Left hindlimb (tissue), 1 donor: ENCODE measurements at places on chromosomes 6 and 20.

DNA sequence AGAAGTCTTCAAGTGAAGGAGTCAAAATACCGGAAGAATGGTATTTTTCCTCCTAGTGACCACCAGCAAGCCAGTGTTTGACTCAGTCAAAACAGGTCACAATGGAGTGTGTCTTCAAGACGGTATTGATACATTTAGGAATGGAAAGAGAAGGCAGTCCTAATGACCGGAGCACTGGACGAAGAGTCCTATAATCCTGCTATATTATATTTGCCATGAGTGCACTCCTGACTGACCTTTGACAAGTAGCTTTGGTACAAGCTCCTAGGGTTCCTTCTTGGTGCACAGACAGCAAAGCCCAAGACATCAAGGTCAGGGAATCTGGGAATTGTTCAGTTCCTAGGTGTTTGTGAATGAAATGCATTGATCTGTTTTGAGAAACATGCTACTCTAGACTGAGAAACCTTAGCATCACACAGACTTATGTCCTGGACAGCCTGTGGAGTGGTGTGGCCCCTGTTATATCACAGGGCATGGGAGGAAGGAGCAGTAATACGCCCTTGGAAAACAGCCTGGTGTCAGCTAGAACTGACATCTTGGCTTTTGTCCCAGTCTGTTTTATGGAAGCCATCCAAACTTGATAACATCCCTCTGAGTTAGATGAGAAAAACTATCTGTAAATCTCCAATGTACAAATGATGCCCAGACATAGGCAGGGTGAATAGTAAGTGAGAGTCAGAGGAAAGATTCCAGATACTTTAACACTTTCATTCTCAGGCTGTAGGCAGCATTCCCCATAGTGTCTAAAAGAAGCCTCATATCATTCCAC is 18.5 kb downstream of the NOX3 start:
- no peak for DNase-seq

GRCh38 chr6:111122458-111123286 is 35.4 kb downstream of the SLC16A10 start:
- no peak for DNase-seq

DNA sequence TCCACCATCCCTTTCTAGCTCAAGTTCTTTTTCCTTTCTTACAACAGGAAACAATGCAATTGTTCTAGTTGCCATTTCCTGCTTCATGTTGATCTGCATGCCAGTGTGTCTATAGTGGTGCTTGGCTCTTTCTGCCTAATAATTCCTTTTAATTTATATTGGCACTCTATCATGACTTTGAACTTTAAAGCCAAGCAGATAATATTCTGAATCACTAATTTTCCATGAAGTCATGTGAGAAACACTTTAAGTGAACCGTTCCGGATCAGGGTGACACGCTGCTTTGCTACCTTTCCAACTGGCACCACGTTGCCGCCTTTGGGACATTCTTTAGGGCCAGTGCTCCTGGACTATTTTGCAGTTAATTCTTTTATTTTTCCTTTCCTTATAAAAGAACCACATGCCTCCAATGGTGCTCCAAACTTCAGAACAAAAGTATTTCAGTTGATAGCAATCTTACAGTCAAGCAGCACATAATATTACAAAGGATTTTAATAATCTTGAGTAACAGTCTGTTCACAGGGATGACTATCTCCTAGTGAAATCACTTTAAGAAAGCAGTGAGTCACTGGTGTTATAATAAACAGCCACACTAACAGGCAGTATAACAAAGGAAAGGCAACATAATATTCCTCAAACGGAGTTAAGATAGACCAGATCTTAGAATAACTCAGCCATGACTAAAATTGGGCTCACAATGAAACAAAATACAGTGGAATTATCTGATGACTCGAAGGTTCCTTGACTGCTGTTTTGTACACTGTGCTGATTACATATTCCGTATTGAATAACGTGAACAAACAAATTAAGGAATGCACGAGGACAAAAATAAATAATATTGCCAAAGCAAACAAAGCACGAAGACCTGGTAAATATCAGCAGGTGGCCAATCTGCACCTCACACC is 19.0 kb upstream of the BLOC1S5 start:
- no peak for DNase-seq

- DNase-seq: no peak
Measured at GRCh38 chr20:64100566-64100888, 6.8 kb downstream of the NPBWR2 start.

DNA sequence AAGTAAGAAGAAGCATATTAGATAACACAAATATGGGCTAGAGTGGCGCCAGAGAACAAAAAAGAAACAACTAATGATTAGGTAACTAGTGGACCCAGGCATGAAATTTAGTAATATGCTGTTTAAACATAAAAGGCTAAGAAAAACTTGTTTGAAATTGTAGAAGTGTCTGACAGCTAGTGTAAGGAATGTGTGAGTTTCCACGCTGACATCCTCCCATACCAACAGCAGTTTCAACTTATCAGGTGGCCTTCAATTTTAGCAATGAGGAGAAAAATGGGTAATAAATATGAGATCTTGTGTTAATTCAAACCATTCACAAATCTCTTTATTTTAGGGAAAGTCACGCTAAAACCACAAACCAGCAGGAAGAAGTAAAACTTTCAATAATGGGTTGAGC is 440.2 kb upstream of the FLRT3 start:
- DNase-seq: no peak

- no peak for DNase-seq
Measured at GRCh38 chr6:9581155-9581554, 833.7 kb downstream of the TFAP2A start.

DNA sequence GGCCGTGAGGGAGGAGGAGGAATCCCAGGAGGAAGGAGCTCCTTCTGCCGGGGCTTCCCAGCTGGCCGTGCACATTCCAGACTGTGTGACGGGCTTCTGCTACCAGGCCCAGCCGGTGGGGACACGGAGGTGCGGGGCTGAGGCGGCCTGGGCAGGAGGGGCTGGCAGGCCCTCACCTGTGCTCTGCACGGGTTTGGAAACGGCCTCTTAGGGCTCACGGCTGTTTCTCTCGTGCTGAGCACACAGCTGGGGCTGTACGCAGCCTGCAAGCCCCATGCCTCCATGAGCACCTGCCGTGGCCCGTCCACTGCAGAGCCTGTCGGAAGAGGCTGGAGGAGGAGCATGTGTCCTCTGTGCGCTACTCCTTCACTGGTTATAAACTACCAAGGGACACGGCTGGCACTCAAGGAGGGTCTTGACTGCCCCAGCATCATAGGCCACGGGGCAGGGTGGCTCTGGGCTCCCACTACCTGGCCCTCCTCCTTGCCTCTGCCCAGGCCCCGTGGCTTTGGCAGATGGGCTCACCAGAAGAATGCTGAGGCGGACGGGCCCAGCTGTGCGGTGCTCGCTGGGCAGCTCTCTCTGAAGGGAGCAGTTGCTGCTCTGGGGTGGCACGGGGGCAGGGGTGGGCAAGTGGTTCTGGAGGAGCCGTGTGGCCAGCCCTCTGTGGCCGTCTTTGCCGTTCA is 15.8 kb downstream of the NPEPL1 start:
- peak; percentile 38 for DNase-seq

GRCh38 chr6:10190042-10190441 is 224.8 kb downstream of the TFAP2A start:
- no peak for DNase-seq

DNA sequence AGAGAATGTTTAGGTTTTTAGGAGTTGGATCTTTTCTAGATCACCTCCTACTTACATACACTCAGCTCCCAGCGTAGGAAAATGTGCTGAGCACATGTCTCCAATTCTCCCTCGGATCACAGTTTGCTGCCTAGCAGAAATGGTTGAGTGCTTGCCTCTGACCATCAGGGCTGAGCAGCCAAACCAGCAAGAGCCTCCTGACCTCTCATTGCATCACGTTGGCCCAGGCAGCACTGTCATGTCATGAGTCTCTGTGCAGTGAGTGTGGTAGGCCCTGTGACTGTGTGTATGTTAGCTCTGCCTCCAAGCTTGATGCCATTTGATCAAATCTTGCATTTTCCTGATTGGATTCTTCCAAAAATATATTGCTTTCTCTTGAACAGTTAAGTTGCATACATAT is 112.0 kb downstream of the LRRC1 start:
- no peak for DNase-seq

GRCh38 chr6:166442131-166442685 is 59.5 kb upstream of the MPC1 start:
- DNase-seq: no peak

DNA sequence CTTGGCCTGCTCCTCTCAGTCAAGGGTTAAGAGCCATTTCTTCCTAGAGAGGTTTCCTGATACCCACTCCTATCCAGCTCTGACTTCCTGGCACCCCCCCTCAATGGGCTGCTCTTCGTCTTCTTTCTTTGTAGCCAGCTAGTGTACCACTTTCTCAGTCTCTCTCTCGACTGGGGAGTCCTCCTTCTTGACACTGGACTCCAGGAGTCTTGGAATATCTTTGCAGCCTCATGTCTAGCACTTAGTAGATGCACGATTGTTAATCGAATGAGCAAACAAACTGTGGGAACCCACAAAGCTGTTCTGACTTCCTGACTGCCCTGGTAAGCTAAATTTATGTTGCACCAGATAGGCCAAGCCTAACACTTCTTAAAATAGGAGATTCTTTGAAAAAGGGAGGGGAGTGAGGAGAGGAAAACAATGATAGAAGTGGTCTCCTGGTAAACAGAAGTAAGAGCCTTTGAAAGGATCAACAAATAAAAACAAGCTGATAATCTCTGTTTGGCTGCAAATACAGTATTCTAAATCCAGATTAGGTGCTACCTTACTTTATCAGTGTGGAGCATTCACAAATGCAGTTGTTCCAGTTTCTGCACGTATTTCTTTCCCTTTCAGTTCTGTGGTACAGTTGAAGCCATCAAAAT is 160.1 kb upstream of the CITED2 start:
- no peak for DNase-seq

GRCh38 chr6:22106961-22107360 is 189.9 kb downstream of the PRL start:
- DNase-seq: no peak

GRCh38 chr6:155317186-155317585 is 2.9 kb upstream of the TFB1M start:
- DNase-seq: no peak

- DNase-seq: peak; percentile 59
Measured at GRCh38 chr6:111725446-111726112, 119.9 kb upstream of the TRAF3IP2 start.

- no peak for DNase-seq
Measured at GRCh38 chr20:9989066-9989724, 45.6 kb upstream of the ANKEF1 start.

DNA sequence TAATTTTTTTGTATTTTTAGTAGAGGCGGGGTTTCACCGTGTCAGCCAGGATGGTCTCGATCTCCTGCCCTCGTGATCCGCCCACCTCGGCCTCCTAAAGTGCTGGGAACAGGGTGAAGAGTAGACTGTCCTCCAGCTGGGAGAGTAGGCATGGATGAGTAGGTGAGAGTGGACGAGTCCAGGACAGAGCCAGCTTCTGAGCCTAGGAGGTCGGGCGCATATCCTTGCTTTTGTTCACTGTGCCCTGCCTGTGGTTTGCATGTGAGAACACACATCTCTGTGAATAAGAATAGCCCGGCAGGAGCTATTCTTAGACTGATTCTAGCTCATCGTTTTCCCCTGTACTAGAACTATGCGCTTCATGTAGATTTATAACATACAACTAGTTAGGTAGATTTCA is 78.3 kb downstream of the RPP40 start:
- no peak for DNase-seq

- DNase-seq: no peak
Measured at GRCh38 chr20:62051546-62052255, 14.0 kb downstream of the TAF4 start.

GRCh38 chr6:141501616-141502015 is 631.1 kb upstream of the GJE1 start:
- DNase-seq: no peak

- DNase-seq: no peak
Measured at GRCh38 chr6:381742-382461, 9.7 kb upstream of the IRF4 start.

- no peak for DNase-seq
Measured at GRCh38 chr20:31945785-31946184, 6.1 kb downstream of the PDRG1 start.

DNA sequence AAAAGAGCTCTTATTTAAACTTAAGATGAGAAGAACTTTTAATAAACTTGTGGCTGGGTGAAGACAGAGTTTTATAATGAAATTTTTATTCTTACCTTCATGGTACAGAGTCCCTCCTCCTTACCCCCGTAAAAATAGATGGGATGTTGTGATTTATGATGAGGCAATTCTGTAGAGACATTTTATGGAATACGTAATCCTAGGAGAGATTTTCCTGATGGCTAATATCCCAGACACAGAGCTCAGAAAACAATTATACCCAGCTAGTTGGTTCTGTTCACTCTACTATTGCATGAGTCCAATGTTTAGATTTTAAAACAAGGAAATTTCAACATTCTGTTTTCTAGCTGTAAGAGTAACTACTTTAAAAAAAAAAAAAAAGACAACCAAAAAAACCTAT is 43.4 kb downstream of the MTHFD1L start:
- no peak for DNase-seq

GRCh38 chr20:18287546-18287914 is 797 bp upstream of the ZNF133 start:
- no peak for DNase-seq

GRCh38 chr6:124479991-124480430 is 482.2 kb upstream of the RNF217 start:
- DNase-seq: no peak

GRCh38 chr6:41353333-41353732 is 17.9 kb downstream of the NCR2 start:
- no peak for DNase-seq

DNA sequence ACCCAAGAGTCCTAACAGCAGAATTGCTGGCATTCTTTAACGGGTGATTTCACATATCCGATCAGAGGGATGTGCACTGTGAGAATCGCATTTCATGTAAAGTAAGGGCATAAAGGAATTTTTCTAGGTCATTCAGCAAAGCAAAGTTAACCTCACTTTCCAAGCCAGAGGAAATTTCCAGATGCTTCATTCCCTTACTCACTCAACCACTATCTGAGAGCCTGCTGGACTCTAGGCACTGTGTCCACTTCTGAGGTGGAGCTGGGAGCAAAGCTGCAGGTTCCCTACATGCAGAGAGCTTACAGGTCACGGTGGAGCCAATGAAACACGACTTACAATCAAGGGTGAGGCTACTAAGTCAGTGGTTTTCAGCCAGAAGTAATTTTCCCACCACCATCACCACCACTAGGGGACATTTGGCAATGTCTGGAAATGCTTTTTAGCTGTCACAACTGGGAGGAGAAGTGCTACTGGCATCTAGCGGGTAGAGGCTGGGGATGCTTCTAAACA is 34.5 kb upstream of the TSHZ2 start:
- no peak for DNase-seq

DNA sequence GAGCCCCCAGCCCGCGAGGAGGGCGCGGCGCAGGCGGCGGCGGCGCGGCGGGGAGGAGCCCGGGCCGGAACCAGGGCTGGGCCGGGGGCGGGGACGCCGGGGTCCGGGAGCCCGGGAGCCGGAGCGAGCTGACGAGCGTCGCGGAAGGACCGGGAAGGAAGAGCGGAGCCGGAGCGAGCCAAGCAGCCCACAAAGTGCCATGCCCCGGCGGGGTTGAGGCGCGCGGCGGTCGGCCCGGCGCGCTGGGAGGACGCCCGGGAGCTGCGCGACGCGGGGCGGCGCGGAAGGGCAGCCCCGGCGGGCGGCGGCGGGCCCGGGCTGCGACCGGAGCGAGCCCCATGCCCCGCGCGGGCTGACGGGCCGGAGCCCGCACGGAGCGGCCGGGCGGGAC is 289 bp downstream of the FOXP4 start:
- DNase-seq: no peak

GRCh38 chr6:113630738-113631535 is 226.2 kb upstream of the MARCKS start:
- no peak for DNase-seq

GRCh38 chr6:104527761-104528415 is 331.8 kb downstream of the HACE1 start:
- peak; percentile 39 for DNase-seq

- no peak for DNase-seq
Measured at GRCh38 chr6:104159045-104159618, 700.6 kb downstream of the HACE1 start.
